ENCODE measurements at places on chromosomes 6 and 20.

- H3K4me1 ChIP-seq, result no peaks in the 10 kb centered on the region
- H3K4me3 ChIP-seq, result no peak overlapping the region
- H3K36me3 ChIP-seq, result no peaks in the 10 kb centered on the region
- H3K27me3 ChIP-seq, result no peaks in the 10 kb centered on the region
Measured at GRCh38 chr6:47932575-47932974, 150.7 kb downstream of the OPN5 start.

GRCh38 chr6:170269151-170269845 lies 21.6 kb downstream of the DLL1 start:
- DNase-seq, result peak; percentile 60
- no peaks in the 10 kb centered on the region for H3K27me3 ChIP-seq
- H3K36me3 ChIP-seq, result no peaks in the 10 kb centered on the region
- H3K4me1 ChIP-seq, result peaks cover 3% of the 10 kb centered on the region

GRCh38 chr6:83333500-83333899 lies 97.4 kb downstream of the ME1 start:
- no peak for DNase-seq
- no peaks in the 10 kb centered on the region for H3K36me3 ChIP-seq
- H3K27me3 ChIP-seq, result no peaks in the 10 kb centered on the region
- H3K4me3 ChIP-seq, result no peak overlapping the region
- no peaks in the 10 kb centered on the region for H3K4me1 ChIP-seq
- no peak overlapping the region for H3K27ac ChIP-seq

DNA sequence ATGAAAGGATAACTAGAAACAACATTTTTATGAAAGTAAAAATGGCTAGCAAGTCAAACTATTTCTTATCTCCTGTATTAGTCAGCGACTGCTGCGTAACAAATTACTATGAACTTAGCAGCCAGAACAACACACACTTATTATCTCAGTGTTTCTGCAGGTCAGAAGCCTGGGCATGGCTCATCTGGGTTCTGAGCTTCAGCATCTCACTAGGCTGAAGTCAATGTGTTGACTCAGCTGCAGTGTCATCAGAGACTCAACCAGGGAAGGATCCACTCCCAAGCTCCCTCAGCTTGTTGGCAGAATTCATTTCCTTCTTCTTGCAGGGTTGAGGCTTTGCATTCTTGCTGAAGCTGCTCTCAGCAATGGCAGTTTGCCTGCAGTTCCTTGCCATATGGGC lies 33.2 kb upstream of the IGF2R start:
- no peaks in the 10 kb centered on the region for H3K4me1 ChIP-seq
- no peak overlapping the region for H3K4me3 ChIP-seq
- H3K27ac ChIP-seq, result no peak overlapping the region
- no peaks in the 10 kb centered on the region for H3K27me3 ChIP-seq
- no peaks in the 10 kb centered on the region for H3K36me3 ChIP-seq

DNA sequence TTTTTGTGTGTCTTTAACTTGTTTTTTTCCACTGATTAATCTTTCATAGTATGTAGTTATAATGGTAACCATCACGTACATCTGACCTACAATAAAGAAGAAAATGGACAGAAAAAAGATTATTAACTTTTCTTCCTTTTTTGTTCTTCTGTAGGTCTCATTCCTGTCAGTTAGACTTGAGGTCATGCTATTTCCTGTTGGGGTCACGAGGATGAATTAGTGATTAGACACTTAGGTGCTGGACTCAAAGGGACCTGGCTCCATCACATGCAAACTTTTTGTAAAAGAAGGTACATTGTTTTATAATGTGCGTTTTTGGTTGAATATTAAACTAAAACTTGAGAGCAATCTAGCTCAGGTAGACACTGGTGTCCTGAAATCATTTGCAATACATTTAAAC lies 14.8 kb downstream of the MARCKS start:
- H3K4me1 ChIP-seq, result peaks cover 8% of the 10 kb centered on the region
- no peak overlapping the region for H3K27ac ChIP-seq
- no peaks in the 10 kb centered on the region for H3K36me3 ChIP-seq
- no peak overlapping the region for H3K4me3 ChIP-seq
- no peaks in the 10 kb centered on the region for H3K27me3 ChIP-seq

GRCh38 chr6:14383393-14384174 lies 266.0 kb downstream of the CD83 start:
- no peak overlapping the region for H3K4me3 ChIP-seq
- H3K27ac ChIP-seq, result no peak overlapping the region
- H3K27me3 ChIP-seq, result no peaks in the 10 kb centered on the region
- H3K4me1 ChIP-seq, result no peaks in the 10 kb centered on the region
- no peaks in the 10 kb centered on the region for H3K36me3 ChIP-seq
- no peak for DNase-seq

DNA sequence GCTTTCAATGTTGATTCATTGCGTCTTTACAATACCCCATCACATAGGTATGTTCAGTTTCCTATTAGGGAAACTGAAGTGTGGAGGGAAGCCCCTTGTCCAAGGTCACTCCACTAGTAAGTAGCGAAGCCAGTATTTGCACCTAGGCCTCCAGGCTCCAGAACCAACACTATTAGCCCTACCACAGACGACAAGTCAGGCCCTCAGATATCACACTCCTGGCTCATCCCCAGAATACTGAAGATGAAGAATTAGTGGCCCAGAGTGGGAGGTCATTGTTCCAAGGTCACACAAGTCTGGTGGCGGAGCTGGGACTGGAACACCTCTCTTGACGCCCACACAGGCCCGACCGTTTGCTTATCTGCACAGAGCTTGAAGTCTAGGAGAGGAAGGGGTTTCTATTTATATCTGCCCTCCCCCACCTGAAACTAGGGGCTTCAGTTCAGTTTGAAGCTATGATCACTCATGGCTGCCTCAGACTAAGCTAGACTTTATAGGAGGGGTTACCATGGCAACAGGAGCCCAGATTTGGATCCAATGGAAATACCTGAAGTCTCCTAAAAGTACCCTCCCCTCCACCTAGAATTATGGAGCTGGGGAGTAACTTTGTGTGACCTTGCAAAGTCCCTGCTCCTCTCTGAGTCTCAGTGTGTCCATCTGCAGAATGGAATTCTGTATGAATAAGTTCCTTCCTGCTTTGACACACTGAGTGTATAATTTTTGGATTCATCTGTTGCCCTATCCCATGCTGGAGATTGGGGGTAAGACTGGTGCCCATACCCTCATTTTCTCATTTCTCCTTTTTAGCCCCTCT lies 2.2 kb downstream of the SNTA1 start:
- no peaks in the 10 kb centered on the region for H3K27me3 ChIP-seq
- no peaks in the 10 kb centered on the region for H3K4me1 ChIP-seq
- H3K4me3 ChIP-seq, result no peak overlapping the region
- no peak overlapping the region for H3K27ac ChIP-seq
- DNase-seq, result no peak
- H3K36me3 ChIP-seq, result no peaks in the 10 kb centered on the region

Data from colonic mucosa (tissue), 4 donors.